Tracheal epithelial cell (primary cell): ENCODE measurements at places on chromosomes 4 and X. TPM values are rescaled to one million over a fixed set of nuclear protein-coding genes. Genes with fewer than 3 reads are reported as not detected.

ASB12 gene
- not detected in 2 replicates for total RNA-seq

IL2 gene
- total RNA-seq = not detected in 2 replicates

SYNPO2 gene
- total RNA-seq = 0.21 and 0.24 TPM in 2 replicates

ARHGAP36 gene
- total RNA-seq = not detected in 2 replicates

HNRNPH2 gene
- total RNA-seq = 47.1 and 54.5 TPM in 2 replicates

CXCL3 gene
- 0.64 and 4.1 TPM in 2 replicates for total RNA-seq

GSX2 gene
- not detected in 2 replicates for total RNA-seq

NPY1R gene
- 0.96 TPM in 1 of 2 replicates, not detected in the other for total RNA-seq

LRIT3 gene
- total RNA-seq = 0.21 TPM in 1 of 2 replicates, not detected in the other

FRYL gene
- total RNA-seq = 48.6 and 52.1 TPM in 2 replicates

SMR3B gene
- total RNA-seq = not detected in 2 replicates

GLUD2 gene
- 0.72 and 0.85 TPM in 2 replicates for total RNA-seq

GAGE12F gene
- total RNA-seq = not detected in 2 replicates

NEUROG2 gene
- total RNA-seq = not detected in 2 replicates

RHOXF2 gene
- total RNA-seq = not detected in 2 replicates

TCP11X2 gene
- not detected in 2 replicates for total RNA-seq

UGT2B15 gene
- total RNA-seq = not detected in 2 replicates

YTHDC1 gene
- 25.4 and 28.9 TPM in 2 replicates for total RNA-seq

SPANXB1 gene
- not detected in 2 replicates for total RNA-seq

UGT2A1 gene
- not detected in 2 replicates for total RNA-seq

DUX4 gene
- total RNA-seq = not detected in 2 replicates

ADH7 gene
- 3.9 and 15.1 TPM in 2 replicates for total RNA-seq

CFAP47 gene
- total RNA-seq = under 0.01 TPM in 1 of 2 replicates, not detected in the other

SSX2B gene
- not detected in 2 replicates for total RNA-seq

AFF1 gene
- total RNA-seq = 14.1 and 17.1 TPM in 2 replicates

SPATA18 gene
- 12.5 and 15.8 TPM in 2 replicates for total RNA-seq

ING2 gene
- total RNA-seq = 8.4 and 10.0 TPM in 2 replicates

GK gene
- total RNA-seq = 7.2 and 16.6 TPM in 2 replicates

MAGEA10 gene
- not detected in 2 replicates for total RNA-seq

PLP1 gene
- total RNA-seq = not detected in 2 replicates

SLC6A14 gene
- total RNA-seq = 6.7 and 16.0 TPM in 2 replicates

WAS gene
- total RNA-seq = not detected in 2 replicates

EREG gene
- 15.6 and 19.3 TPM in 2 replicates for total RNA-seq

HOPX gene
- total RNA-seq = 19.8 and 50.3 TPM in 2 replicates

KLHL4 gene
- 0.21 and 0.48 TPM in 2 replicates for total RNA-seq
